ENCODE measurements at places on chromosomes 4 and X.

- H3K27ac ChIP-seq: no peak overlapping the region
- H3K4me3 ChIP-seq: no peak overlapping the region
- no peaks in the 10 kb centered on the region for H3K27me3 ChIP-seq
These were observed 50.1 kb downstream of the FBXW7 start for GRCh38 chr4:152485726-152486276.

DNA sequence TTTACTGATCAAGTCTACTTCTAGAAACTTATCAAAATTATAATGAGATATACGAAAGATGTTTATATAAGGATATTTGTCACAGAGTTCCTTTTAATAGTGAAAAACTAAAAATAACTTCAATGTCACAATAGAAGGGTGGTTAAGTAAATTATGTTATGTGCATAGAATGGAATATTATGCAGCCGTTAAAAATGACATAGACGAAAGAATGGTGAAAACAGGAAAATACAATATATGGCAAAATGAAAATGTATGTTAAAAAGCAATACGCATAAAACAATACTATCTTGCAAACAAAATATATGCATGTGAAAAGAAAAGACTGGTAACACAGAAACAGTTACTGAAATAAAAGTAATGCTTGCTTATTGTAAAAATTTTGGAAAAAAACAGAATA, 19.1 kb downstream of the ZDHHC9 start:
- DNase-seq: no peak
- H3K27ac ChIP-seq: no peak overlapping the region
- H3K4me1 ChIP-seq: no peaks in the 10 kb centered on the region
- no peaks in the 10 kb centered on the region for H3K36me3 ChIP-seq
- no peaks in the 10 kb centered on the region for H3K27me3 ChIP-seq

DNA sequence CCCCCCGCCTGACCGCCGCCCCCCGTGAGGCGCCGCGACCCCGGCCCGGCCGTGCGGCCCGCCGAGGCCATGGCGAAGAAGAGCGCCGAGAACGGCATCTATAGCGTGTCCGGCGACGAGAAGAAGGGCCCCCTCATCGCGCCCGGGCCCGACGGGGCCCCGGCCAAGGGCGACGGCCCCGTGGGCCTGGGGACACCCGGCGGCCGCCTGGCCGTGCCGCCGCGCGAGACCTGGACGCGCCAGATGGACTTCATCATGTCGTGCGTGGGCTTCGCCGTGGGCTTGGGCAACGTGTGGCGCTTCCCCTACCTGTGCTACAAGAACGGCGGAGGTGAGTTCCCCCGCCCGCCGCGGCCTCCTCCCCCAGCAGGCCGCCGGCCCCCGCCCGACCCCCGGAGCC, 780 bp downstream of the SLC6A8 start:
- H3K27me3 ChIP-seq: no peaks in the 10 kb centered on the region
- H3K4me3 ChIP-seq: peak overlapping the region; percentile 47
- no peaks in the 10 kb centered on the region for H3K4me1 ChIP-seq
- no peak overlapping the region for H3K27ac ChIP-seq

- H3K4me3 ChIP-seq: no peak overlapping the region
- H3K4me1 ChIP-seq: peaks cover 3% of the 10 kb centered on the region
These were observed 186.4 kb downstream of the PPP4R3C start for GRCh38 chrX:27276751-27277150.

- DNase-seq: no peak
- H3K4me3 ChIP-seq: no peak overlapping the region
- H3K27ac ChIP-seq: no peak overlapping the region
These were observed 7.2 kb downstream of the ZFP42 start for GRCh38 chr4:188002751-188003150.

GRCh38 chr4:151961456-151961855, 200.6 kb upstream of the GATB start:
- H3K27me3 ChIP-seq: no peaks in the 10 kb centered on the region
- H3K27ac ChIP-seq: no peak overlapping the region
- no peak overlapping the region for H3K4me3 ChIP-seq
- no peaks in the 10 kb centered on the region for H3K4me1 ChIP-seq
- no peaks in the 10 kb centered on the region for H3K36me3 ChIP-seq

Data from H1 (cell line).